ENCODE measurements at places on chromosomes 4 and X. TPM values are rescaled to one million over a fixed set of nuclear protein-coding genes. Genes with fewer than 3 reads are reported as not detected.

FRG2 gene
- total RNA-seq, result not detected

RAB33A gene
- 4.1 TPM for total RNA-seq

FRMPD3 gene
- total RNA-seq, result 0.08 TPM

FOXR2 gene
- not detected for total RNA-seq

MAGEA6 gene
- not detected for total RNA-seq

CTAG2 gene
- total RNA-seq, result not detected

SPANXB1 gene
- not detected for total RNA-seq

TCEAL3 gene
- total RNA-seq, result 12.2 TPM

ZCCHC18 gene
- 3.6 TPM for total RNA-seq

GRPEL1 gene
- total RNA-seq, result 20.3 TPM
